Activated CD4-positive, alpha-beta T cell treated with anti-CD3 and anti-CD28 coated beads, Interleukin-2, amount 10 ng/mL, durations not matched to agents 7 days and 5 days (primary cell): ENCODE measurements at places on chromosomes 7 and 10. TPM values are rescaled to one million over a fixed set of nuclear protein-coding genes. Genes with fewer than 3 reads are reported as not detected.

The PODXL gene
- total RNA-seq = 0.97 TPM

The MEOX2 gene
- not detected for total RNA-seq

The ADRA2A gene
- not detected for total RNA-seq

The CCDC172 gene
- total RNA-seq = not detected

The SEMA3A gene
- total RNA-seq = 1.3 TPM

The GHRHR gene
- total RNA-seq = not detected

The WDR86 gene
- 0.77 TPM for total RNA-seq

The NXPH1 gene
- not detected for total RNA-seq

The MMD2 gene
- not detected for total RNA-seq

The TMEM168 gene
- 17.5 TPM for total RNA-seq
